ENCODE measurements at places on chromosomes 11 and 22.

GRCh38 chr22:34299496-34299895 lies 379.2 kb upstream of the LARGE1 start:
- no peak for DNase-seq

DNA sequence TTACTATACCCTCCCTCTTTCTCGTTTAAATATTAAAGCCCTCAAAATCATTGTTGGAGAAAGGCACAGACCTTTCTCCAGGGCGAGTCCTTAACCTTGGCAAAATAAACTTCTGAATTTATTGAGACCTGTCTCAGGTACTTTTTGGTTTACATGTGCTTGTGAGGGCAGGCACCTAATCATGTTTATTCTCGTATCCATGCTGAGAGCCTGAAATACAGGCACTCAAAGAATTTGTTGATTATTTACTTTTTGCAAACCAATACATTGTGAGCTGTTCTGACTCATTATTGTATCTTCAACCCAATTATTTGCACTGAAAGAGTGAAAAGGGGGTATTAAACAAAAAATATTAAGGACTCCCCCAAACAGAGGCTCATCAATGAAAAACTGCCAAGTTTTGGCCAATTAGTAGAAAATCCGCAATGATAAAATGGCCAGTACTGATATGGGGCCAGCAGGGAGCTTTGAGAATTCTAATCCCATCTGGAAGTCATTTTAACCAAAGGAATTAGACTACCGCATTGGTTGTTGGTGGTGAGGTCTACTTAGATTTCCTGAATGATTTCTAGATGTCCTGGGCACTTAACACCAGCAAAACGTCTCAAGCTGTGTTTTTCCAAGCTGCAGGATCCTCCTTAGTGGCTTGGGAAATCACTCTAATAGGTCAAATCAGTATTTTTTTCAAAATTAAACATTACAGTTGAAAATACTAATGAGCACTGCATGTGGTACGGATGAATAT lies 157.3 kb downstream of the SWAP70 start:
- DNase-seq = no peak

DNA sequence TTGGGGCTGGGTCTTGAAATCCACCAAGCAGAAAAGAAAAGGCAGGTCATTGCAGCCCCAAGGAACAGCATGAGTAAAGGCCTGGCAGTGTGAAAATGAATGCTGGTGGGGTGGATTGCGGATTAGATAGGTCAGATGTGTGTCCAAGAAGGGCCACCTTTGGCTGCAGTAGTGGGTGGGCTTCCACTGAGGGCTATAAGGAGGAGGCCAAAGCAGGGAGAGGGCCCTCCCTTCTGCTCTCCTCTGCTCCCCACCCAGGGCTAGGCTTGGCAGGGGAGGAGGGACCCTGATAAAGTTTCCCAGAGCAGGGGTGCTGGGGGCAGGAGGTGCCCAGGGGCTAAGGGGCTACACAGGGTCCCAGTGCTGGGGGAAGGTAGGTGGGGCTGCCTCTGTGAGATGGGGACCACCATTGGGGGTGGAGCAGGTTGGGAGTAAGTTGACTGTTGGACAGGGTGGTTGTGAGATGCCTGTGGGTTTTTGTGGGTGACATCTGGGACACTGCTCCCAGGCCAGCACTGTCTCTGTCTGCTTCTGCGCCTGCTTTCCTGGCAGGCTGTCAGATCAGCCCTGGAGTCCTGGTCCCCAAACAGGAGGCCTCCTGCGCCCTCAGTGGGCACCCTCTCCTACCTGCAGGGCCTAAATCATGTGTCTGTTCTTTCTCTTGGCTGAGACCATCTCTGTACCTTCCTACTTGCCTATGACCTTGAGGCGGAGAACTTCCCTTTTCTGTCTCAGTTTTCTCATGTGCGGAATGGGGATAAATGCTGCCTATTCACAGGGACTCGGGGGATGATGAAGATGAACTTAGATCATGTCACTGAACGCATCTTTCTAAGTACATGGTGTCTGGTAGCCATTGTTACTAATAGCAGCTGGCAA lies 1.9 kb downstream of the CAPN5 start:
- DNase-seq = no peak

- DNase-seq = no peak
These were observed 14.2 kb upstream of the TLCD5 start for GRCh38 chr11:120310870-120311269.

GRCh38 chr11:72872012-72872411 lies 57.8 kb downstream of the ATG16L2 start:
- no peak for DNase-seq

DNA sequence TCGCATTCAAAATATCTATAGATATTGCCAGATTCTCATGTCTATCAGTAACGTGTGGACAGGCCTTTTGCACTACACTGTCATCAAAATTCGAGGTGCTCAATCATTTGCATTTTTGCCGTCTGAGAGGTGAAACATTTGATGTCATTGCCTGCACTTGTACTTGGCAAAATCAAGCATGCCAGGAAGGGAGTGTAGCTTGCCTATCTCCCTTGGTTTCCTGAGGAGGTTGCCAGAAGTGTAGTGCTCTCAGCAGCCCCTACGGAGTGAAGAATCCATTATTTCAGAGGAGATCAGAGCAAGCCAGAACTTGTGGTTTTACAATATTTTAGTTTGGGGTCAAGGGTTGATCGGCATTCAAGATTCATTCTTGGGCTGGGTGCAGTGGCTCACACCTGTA lies 30.2 kb upstream of the APOL5 start:
- no peak for DNase-seq

- no peak for DNase-seq
These were observed 56.3 kb upstream of the PHOX2A start for GRCh38 chr11:72300268-72300667.

DNA sequence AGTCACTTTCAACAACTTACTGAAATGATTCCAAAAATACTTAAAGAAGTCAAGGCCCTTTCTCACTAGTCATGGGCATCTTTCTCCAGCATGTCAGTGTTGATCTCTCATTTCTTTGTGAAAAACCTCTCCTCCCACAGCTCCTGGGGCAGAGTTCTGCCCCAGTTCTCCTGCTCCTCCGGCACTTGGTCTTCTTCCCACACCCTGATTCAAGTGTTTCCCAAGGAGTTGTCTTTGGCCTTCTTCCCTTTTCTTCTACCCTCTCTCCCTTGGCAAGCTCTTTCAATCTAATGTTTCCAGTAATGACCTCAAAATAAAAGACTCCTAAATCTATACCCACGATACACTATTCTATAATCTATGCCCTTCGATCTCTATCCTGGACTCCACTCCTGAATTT lies 42.1 kb upstream of the CCDC34 start:
- no peak for DNase-seq

- no peak for DNase-seq
These were observed 66.8 kb downstream of the ZC3H12C start for GRCh38 chr11:110160016-110160415.

DNA sequence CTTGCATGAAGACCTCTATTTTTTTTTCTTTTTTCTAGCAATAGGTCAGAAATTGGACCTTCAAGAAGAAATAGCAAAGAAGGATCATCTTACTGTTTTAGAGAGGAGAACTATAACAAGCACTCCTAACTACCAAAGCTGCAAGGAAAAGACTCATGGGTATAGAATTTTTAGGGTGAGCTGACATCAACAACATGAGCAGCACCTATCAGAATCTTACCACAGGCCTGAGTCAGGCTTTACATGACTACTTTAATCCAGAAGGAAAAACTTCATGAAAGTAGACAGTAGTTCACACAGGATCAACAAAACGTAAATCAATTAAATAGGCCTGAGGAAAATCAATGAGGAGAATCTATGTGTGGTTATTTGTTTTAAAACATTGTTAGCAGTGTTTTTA lies 130.5 kb downstream of the FAM76B start:
- DNase-seq = no peak

- no peak for DNase-seq
These were observed 786.7 kb downstream of the TBC1D22A start for GRCh38 chr22:47548953-47549740.

DNA sequence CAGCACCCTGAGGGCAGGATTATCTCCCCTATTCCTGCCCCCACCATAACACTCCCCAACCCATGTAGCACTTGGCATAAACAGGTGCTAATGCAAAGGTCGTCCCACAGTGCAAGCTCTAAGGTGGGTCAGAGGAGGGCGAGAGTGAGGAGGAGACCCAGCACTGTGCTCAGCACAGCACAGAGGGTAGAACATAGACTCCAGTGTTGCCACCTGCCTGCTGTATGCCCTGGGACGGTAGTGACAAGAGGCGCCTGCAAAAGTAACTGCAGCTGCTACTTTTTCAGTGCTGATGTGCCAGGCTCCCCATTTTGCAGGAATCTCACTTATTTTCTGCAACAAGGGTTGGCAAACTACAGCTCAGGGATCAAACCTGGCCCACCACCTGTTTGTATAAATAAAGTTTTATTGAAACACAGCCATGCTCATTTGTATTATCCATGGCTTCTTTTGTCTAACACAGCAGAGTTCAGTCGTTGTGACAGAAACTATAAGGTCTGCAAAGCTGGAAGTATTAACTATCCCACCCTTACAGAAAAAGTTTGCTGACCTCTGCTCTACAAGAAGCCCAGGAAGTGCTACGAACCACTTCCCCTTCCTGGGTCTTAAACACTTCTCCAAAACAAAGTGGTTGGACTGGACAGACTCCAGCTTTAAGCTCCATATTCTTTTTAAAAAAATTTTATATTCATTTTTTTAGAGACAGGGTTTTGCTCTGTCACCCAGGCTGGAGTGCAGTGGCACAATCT lies 16.9 kb upstream of the CDC42BPG start:
- no peak for DNase-seq

- no peak for DNase-seq
These were observed 6.9 kb downstream of the FEZ1 start for GRCh38 chr11:125489166-125489565.

- DNase-seq = no peak
These were observed 356.8 kb upstream of the CCDC179 start for GRCh38 chr11:23217072-23217471.

DNA sequence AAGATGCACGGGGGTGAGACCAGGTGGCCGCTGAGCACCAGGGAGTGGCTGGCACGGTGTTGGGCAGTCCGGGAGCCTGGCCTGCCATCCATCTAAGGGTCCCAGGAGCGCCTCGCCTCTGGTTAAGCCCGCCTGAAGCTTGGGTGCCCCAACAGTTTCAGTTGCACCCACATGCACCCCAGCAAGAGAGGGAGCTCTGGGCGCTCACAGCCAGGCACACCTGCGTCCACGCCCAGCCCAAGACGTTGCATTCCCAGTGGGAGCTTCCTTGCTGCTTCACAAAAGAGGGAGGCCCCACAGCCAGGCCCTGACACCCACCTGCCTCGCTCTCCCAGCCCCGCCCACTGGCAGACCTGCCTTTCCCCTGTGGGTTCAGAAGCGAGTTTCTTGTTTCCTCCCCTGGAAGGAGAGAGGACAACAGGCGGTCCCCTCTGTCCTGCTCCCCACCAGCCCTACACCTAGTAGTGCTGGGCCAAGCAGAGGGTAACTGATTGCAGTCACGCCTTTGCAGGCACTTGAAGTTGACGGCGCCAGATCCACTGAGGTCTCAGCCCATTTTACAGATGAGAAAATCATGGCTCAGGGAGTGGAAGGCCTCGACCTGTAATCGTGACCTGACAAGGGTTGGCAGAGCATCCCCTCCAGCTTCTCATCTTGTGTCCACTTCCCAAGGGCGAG lies 35.4 kb downstream of the OSBPL5 start:
- DNase-seq = no peak

- DNase-seq = no peak
These were observed 133.6 kb upstream of the PLET1 start for GRCh38 chr11:112394304-112394703.

DNA sequence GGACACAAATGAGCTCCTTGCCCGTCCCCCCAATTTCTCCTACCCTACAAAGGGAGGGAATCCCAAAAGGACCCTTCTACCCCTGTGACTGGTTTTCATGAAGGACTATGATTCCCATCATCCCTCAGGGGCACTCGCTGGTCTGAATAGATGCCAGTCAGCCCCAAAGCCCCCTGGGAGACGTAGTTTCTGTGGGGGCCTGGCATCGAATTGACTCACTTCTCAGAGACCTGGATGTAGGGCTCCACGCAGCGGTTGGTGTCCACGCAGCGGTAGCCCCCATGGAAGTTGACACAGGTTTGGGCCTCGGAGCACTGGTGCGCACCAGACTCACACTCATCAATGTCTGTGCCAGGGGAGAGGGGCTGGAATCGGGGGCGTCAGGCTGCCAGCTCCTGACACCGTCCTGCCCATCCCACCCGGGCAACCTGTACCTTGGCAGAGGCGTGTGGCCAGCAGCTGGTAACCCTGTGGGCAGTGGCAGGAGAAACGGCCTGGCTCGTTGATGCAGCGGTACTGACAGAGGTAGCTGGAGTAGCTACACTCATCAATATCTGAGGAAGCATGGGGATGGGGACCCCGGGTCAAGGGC lies 4.4 kb downstream of the EFEMP2 start:
- no peak for DNase-seq

DNA sequence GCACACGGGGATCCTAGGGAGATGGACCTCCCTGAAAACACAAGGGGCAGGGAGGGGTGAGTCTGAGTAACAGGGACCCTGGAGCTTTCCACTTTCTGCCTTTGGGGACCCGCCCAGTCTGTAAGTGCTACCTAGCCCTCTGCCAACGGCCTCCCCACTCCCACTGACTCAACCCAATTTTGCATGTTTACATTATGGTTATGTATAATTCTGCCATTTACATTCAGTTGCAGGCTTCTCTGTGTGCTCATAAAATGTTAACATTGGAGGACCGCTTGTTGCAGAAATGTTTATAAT lies 105.8 kb downstream of the DSCAML1 start:
- DNase-seq = no peak

DNA sequence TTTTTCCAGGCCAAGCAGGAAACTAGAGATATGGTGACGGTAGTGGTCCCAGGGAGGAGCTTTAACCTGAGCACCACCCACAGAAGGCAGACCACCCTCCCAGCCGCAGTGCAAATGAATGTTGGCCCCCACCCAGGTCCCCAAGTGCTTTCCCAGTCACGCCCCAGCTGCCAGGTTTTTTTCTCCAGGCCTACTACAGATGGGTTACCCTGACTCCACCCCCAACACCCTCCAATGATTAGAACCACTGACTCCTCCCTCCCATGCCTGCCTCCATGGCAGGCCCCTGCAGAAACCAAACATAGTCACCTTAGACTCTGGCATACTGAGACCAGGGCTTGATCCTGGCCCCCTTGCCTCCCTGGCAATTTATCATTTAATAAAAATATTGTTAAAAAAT lies 58.7 kb upstream of the CHST1 start:
- no peak for DNase-seq

- no peak for DNase-seq
These were observed 272.0 kb downstream of the TTC28 start for GRCh38 chr22:28407645-28408044.

DNA sequence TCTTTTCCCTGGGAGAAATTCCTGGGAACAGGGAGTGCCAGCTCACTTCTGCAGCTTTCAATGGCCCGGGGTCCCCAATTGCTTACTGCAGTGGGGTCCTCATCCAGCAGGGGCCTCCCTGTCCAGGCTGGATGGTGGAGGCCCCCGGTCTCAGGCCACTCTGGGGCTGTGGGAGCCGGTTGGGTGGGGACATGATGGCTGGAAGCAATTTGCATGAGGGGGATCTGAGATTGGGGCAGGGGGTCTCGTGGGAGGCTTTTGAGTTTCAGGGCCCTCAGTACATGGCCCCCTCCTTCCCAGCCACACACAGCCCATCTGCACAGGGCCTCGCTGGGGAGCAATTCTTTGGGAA lies 25.2 kb downstream of the MRGPRD start:
- DNase-seq = no peak

Measured in hypothalamus (tissue), 51 donors.